ENCODE measurements at places on chromosomes 4 and X. TPM values are rescaled to one million over a fixed set of nuclear protein-coding genes. Genes with fewer than 3 reads are reported as not detected.

GRCh38 chrX:148069759-148070503, 88.8 kb downstream of the FMR1NB start:
- DNase-seq: no peak

- DNase-seq: no peak
Observed at GRCh38 chrX:12058087-12058486, 80.2 kb upstream of the FRMPD4 start.

Gene KLHL13
- total RNA-seq: 85.8 TPM

Gene IL21
- total RNA-seq: not detected

DNA sequence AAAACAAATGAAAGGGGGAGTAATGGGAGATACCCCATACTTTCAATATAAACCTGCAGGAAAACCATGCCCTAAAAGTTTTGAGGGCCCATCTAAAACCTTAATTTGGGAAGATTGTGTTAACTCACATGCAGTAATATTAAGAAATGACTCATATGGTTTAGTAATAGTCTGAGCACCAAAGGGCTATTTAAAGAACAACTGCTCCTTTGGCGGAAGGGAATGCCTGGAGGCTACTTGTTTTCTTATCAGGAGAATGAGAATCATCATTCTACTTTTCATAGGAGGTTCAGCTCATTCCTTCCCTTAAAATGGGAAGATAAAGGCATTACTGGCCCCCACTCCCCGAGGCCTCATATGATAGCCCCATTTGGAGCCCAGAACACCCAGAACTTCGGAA, 47.6 kb downstream of the SPIN3 start:
- DNase-seq: no peak
